ENCODE measurements at places on chromosomes 12 and 14.

DNA sequence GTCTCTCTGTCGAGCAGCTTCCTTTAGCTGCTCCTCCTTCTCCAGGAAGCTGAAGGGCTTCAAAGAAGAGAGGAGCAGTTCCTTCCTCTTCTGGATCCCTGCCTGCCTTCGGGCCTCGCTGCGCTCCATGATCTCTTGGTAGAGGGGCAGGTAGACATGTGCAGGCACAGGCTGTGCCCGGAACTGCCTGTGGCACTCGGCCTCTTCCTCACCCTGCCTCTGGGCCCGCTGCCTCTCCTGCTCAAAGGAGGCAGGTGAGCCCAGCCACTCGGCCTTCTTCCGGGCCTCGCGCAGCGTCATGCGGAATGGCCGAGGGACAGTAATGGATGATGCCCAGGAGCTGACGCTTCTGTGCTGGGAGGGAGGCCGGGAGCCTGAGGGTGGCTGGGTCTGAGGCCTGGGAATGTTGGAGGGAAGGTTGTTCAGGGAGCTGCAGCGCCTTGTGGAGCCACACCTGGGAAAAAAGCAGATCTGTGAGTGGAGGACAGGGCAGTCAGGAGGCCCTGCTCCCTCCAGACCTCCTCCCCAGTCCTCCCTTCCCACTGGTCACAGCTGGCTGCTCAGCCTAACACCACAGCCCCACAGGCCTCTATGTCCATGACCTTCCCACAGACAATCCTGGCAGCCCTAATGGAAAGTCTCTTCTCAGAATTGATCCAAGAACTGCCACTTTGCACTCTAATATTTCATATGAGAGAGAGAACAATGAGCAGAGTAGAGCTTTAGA is 5.3 kb downstream of the FAM161B start:
- no peak for DNase-seq

DNA sequence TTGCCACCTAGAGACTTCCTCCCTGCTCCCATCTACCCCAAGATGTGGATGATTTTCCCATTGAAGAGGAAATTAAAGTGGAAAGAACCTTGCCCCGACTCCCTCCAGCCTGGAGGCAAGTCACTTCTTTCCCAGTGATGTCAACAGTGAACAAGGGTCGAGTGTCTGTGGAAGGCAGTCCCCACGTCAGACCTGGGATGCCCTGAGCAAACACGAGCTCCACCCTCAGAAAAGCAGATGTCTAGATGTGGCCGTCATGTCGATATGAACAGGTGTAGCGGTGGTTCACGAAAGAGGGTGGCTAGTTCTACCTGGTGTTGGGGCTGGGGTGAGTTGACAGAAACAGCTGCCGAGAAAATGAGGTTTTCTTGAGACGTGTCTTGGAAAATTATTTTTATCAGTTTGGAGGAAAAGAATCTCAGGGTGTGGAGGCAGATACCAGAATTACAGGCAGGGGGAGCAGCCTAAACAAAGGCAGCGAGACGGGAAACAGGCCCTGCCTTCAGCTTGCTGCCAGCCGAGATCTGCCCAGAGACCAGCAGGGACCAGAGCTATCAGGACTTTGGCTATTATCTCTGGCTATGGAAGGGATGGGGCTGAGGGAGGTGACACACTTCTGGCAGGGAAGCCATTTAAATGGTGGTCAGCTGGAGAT is 25.9 kb downstream of the SYNDIG1L start:
- DNase-seq = no peak

- no peak for DNase-seq
These were observed 16.6 kb upstream of the TCP11L2 start for GRCh38 chr12:106285982-106286381.

DNA sequence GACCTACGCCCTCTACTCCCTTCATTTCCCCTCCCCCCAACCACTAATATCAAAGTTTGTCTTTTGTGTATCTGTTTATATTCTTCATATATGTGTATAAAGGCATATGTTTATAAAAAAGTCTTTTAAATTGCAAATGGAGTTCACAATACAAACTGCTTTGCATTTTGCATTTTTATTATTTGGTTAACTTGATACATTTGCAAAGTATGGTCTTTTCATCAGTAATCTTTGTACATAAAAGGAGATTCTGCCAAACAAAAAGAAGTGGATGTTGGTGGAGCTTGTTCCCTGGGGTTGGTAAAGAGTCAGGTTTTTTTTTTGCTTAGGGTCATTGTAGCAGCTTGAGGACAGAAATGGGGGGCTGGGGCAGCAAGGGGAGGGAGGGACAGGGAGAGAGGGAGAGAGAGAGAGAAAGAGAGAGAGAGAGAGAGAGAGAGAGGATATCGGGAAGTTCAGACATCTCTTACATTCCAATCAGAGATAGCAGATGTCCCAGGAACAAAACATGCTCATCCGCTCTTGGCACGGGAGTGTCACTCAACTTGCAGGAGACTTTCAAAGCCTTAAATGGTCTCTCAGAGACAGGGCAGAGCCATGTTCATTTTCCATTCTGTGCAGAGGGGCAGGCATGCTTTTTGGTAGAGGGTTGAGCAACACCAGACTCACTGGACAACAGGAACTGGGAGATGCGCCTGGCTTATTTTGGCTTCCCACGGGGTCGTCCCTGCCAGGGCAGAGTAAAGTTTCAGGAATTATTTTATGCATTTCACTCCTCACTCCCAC is 44.8 kb upstream of the TBX5 start:
- DNase-seq = no peak

- DNase-seq = no peak
These were observed 74.7 kb downstream of the TMTC1 start for GRCh38 chr12:29709054-29709453.

DNA sequence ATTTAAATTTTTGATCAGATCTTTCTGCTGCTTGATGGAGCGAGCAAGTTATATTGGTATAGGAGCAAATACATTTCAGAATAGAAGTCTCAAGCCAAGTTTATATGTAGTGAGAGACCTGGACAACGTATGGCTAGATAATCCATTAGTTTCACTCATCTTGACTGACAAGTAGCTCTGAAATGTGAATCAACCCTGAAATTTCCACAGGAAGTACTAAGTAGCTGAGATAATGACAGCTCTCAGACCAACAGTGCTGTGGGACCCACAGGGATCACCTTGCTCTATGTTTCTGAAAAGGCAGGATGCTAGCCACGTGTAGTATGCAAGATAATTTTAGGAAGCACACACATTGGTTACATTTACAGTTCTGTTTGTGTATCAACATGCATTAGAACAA is 258.6 kb upstream of the FOXN3 start:
- no peak for DNase-seq

GRCh38 chr12:102763061-102763460 is 154.0 kb downstream of the PAH start:
- DNase-seq = no peak

All from mesothelial cell of epicardium (in vitro differentiated cells).